Glutamatergic neuron (in vitro differentiated cells): ENCODE measurements at places on chromosomes 7 and 10. TPM values are rescaled to one million over a fixed set of nuclear protein-coding genes. Genes with fewer than 3 reads are reported as not detected.

Gene IKZF1
- 1.1 TPM for total RNA-seq

Gene NRBF2
- total RNA-seq = 31.0 TPM

Gene OR6B1
- not detected for total RNA-seq

Gene PNLIPRP1
- not detected for total RNA-seq
